ENCODE measurements at places on chromosomes 16 and 17.

GRCh38 chr16:53080345-53081031 is 25.7 kb downstream of the CHD9 start:
- no peak for DNase-seq

DNA sequence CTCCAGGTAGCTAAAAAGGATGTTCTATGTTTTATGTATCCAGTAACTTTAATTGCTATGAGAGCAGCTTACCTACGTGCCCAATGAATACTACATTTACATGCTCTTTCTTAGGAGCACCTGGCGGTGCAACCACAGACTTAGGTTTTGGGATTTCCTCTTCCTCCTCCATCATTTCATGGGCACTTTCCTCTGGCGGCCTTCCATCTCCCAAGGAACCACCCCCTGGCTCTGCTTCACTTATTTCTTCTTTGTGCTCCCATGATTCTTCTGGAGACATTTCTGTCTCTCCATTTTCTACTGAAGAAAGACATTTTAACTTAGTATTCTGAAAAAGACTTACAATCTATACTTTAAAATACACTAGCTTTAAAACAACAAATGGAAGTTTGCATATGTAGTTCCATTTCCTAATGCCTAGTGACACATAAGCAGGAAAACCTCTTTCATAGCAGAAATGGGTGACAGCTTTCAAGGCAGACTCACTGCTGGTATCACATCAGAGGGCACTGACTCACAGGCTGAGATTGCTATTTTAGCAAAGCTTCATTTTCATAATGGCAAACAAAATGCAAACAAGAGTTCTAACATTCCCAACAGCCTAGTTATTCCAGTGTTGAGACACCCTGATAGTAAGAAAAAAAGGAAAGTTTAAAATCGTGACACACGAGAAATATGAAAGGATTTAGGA is 19.1 kb downstream of the GSPT1 start:
- no peak for DNase-seq

DNA sequence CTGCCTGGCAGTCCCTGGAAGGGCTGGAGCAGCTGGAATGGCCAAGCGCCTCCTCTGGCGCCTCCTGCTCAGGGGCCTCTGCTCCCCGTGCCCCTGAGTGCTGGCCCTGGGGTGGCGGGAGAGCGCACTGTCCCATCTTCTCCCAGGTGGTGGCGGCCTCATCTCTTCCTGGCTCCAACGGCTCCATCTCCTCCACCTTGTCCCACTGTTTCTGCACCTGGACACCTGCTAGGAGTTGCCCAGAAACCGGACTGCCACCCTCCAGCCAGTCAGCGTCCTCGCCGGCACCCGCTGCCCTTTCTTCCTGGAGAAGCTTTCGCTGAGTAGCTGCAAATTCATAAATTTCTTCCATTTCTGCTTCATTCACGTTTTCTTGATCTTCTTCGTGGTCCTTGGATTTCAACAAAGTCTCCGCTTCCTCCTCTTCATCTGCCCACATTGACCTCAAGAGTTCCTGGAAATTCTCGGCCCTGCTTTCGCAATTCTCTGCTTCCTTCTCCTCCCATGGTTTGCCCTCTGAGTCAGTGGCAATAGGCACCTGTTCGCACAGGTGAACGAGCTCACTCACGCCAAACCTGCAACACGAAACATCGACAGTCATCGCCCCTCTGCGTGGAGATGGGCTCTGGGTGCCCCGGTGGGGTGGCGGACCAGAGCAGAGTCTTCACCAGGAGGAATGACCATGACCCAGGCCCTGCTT is 13.7 kb upstream of the NLRC3 start:
- no peak for DNase-seq

DNA sequence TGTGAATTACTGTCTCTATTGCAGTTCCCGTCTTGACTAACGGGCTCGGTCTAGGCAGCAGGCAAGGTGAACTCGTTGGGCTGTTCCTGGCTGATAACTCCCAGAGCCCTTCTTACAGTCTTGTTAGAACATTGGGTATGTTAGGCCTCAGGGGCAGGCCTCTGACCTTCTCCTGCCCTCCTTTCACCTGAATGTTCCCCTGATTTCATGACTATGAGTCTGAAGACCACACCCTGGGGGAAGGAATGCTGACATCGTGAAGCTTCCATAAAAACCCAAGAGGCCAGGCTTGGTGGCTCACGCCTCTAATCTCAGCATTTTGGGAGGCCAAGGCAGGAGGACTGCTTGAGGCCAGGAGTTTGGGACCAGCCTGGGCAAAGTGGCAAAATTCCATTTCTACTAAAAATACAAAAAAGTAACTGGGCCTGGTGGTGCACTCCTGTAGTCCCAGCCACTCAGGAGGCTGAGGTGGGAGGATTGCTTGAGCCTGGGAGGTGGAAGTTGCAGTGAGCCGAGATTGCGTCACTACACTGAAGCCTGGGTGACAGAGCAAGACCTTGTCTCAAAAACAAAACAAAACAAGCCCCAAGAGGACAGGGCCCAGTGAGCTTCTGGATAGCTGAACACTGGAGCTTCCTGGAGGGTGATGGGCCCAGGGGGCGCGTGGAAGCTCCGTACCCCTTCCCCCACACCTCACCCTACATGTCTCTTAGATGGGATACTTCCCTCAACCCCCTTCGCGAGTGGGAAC is 47.8 kb upstream of the FBXO47 start:
- DNase-seq, result no peak

DNA sequence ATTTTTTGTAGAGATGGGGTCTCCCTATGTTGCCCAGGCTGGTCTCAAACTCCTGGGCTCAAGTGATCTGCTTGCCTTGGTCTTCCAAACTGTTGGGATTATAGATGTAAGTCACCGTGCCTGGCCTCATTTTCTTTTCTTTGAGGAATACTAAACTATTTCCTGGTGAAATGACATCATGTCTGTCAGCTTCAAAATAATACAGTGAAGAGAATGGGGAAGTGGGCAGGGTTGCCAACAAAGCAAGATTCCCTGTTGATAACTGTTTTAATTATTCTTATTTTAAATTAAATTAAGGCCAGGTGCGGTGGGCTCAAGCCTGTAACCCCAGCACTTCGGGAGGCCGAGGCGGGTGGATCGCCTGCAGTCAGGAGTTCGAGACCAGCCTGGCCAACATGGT is 21.1 kb downstream of the PIPOX start:
- no peak for DNase-seq

GRCh38 chr16:2663553-2664546 is 18.5 kb upstream of the KCTD5 start:
- DNase-seq, result no peak

DNA sequence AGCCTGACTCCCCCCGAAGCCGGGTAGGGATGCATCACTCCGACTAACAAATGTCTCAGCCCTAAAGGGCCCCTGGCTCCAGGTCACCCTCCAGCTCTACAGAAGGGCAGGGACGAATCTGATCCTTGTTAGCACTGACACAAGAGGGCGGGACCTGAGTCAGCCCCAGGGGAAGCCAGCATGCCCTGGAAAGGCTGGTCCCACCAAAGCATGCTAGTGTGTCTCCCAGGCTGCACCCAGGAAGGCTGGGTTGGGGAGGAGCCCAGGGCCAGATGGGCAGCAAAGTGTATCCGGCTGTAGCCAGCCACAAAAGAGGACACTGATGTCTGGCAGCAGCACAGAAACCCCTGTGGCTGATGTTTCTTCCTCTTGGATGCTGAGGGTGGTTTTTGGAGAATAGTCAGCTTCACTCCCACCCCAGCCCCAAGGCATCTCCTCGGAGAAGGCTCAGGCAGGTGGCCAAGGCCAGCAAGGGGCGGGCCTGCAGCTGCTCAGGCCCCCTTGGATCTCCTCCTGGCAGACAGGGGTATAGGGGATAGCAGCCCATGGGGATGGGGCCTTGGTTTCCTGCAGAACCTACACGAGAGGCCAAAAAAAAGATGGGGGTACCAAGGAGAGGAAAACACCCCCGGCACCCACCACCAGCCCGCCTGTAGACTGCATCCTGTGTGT is 11.0 kb downstream of the NATD1 start:
- DNase-seq, result no peak

DNA sequence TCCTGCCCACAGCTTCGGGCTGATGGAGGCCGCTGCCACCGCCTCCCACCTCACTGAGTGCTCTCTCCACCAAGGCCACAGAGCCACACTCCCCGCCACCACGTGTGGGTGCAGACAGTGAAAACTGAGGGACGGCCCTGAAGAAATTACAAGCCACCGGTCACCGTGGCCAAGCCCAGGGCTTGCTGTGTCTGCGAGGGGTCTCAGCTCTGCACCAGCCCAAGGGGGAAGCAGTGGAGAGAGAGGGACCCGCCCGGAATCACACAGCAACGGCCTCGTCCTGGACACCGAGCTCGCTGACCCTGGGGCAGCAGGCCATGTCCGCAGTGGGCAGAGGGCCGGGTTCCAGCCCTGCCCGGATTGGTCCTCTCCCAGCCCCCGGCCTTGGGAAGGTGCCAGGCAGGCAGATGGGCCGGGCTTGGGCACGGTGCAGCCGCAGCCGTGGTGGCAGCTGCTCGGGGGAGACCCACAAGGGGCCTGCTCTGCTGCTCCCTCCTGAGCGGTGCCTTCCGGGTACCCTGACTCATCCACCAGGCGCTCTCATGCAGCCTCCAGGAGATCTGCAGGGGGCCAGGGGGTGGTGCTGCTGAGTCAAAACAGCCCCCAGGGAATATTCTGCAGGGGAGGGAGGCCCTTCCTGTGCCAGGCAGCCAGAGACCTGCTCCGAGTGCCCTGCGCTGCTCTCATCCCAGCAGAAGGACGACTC is 52.0 kb downstream of the CBFA2T3 start:
- DNase-seq, result no peak

- no peak for DNase-seq
Measured at GRCh38 chr17:32813021-32813420, 63.9 kb downstream of the MYO1D start.

- DNase-seq, result no peak
Measured at GRCh38 chr16:457732-458400, 32.4 kb downstream of the RAB11FIP3 start.

- no peak for DNase-seq
Measured at GRCh38 chr17:4310354-4311060, 46.7 kb upstream of the ANKFY1 start.

DNA sequence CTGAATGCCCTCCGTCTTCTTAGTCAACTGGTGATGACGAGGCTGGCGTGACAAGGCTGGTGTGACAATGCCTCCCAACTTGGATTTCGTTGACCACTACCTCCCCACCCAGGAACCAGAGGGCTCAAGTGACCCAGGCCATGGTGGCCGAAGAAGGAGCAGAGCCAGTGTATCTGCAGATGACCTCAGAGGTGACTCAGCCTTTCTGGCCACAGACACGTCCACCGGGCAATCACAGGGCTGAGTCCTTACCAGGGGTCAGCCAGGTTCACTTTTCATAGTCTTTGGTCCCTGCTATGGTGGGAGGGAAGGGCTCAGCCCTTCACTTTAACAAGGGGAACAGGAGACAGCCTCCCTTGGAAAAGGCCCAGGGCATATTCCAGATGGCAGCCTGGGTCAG is 116.3 kb downstream of the MAF start:
- DNase-seq, result no peak

- no peak for DNase-seq
Measured at GRCh38 chr16:66798161-66798560, 3.2 kb downstream of the TERB1 start.

DNA sequence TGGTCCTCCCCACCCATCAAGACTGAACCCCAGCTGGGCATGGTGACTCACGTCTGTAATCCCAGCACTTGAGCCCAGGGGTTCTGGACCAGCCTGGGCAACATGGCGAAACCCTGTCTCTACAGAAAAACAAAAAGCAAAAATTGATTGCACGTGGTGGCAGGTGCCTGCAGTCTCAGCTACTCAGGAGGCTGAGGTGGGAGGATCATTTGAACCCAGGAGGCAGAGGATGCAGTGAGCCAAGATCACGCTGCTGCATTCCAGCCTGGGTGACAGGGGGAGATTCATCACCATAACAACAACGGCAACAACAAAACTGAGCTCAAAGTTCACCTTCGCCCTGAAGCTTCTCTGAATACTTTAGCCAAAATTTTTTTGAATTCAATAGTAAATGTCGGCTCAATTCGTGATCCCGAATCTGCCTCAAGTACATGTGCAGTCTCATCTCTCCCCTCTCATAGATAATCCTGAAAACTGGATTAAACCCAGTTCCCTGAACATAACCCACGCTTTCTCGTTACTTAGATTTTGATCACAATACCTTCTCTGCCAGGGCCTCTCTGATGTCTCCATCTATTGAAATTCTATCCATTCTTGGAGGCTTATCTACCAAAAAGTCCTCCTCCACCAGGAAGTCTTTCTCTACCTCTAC is 13.5 kb upstream of the MYH10 start:
- DNase-seq, result no peak

GRCh38 chr16:68917541-68917940 is 74.2 kb downstream of the TANGO6 start:
- no peak for DNase-seq

GRCh38 chr16:57984443-57985203 is 13.7 kb upstream of the CNGB1 start:
- peak; percentile 83 for DNase-seq

GRCh38 chr17:31582151-31582907 is 190.9 kb downstream of the RAB11FIP4 start:
- DNase-seq, result no peak

- DNase-seq, result peak; percentile 52
Measured at GRCh38 chr16:71467810-71468209, 5.8 kb upstream of the ZNF23 start.

DNA sequence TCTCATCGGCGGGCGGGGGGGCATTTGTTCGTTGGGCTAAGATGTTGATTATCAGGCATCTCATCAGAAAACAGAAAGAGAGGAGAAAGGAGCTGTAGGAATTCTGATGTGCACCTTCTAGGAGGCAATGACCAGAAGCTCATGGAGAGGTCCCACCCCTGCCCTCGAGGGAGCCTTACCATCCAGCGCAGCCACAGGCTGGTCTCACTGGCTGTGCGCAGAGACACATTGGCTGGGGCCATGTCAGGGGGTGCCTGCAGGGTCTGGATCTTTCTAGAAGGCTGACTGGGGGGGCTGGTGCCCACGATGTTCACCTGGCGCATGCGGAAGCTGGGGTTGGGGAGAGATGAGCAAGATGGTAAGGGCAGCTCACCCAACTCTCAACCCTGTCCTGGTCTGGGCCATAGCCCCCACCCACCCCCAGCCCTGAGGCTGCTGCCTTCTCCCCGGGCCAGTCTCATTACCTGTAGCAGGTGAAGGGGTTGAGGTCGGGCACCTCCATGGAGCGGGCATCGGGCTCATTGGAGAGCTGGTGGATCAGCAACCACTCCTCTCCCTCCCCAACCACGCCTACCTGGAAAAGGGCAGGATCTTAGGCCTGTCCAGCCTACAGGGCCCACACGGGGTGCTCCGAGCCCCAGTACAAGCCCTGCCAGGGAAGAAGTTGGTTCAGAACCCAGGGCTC is 86.2 kb upstream of the CDC42EP4 start:
- DNase-seq, result no peak

- no peak for DNase-seq
Measured at GRCh38 chr16:88005181-88005581, 53.9 kb downstream of the BANP start.

GRCh38 chr17:71899317-71899716 is 221.5 kb upstream of the SOX9 start:
- no peak for DNase-seq

- DNase-seq, result no peak
Measured at GRCh38 chr16:12021578-12022253, 45.2 kb downstream of the SNX29 start.

DNA sequence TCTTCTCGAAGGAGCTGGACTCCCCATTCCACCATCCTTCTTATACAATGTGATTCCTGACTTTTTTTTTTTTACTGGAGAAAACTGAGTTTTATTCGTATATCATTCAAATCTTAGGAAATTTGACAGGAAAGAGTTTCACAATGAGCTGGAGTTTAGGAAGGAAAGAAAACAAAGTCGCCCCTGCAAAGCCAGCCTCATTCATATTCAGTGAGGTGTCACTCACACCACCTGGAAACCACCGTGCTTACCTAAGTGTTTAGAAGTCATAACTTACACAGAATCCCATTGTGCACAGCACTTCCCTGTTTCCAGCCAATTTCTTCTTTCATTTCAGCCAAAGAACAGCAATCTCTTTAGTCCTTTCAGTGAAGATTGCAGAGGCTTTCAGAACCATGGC is 90.3 kb upstream of the CHMP6 start:
- no peak for DNase-seq

All from retina (tissue), 1 donor.